NCI-H1105 treated with DMSO at 0.1 percent for 48 hours (cell line): ENCODE measurements at places on chromosomes 12 and 14.

GRCh38 chr12:44357494-44357893, 518.6 kb downstream of the NELL2 start:
- DNase-seq: no peak

DNA sequence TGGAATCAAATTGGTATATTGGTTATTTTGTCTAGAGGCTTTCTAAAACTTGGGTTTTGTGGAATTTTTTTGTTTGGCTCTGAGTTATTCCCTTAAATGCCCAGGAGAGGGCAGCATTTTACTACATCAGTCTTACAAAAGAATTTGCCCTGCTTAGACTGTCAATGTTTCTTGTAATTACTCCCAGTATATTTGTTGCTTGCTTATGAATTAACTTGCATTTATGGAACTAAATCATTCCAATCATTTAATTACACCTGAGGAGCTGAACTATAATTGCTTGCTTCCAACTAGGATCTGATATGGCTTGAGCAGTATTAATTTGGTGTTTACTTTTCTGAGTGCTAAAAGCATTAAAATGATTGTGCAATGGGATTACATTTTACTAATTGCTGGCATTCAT, 48.7 kb downstream of the MIPOL1 start:
- peak; percentile 99 for DNase-seq

DNA sequence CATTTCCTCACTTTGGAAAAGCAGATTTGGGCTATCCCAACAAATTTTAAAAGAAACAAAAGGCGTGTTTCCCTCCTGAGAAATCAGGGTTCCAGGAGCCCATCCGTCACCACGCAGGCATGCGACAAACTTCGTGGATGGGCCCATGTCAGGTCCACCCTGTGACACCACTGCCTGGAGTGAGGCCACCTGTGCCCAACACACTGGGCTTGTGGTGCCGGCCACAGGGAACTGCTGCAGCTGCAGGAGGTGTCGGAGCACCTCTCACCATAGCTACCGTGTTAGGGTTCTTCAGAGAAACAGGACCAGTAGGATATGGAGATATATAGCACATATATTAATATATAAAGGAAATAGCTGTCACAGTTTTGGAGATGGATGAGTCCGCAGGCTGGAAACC, 53.0 kb upstream of the BCL11B start:
- DNase-seq: no peak

GRCh38 chr12:124640056-124640455, 72.6 kb upstream of the NCOR2 start:
- no peak for DNase-seq

DNA sequence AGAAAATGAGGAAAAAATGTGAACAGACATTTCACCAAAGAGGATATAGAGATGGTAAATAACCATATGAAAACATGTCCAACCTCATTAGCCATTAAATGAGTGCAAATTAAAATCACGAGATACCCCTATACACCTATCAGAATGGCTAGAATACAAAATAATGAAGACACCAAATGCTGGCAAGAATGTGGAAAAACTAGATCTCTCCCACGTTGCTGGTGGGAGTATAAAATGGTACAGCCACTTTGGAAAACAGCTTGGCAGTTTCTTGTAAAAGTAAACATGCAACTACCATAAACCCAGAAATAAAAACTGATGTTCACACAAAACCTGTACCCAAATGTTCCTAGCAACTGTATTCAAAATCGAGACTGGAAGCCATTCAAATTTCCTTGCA, 38.3 kb upstream of the TCL1B start:
- DNase-seq: no peak

DNA sequence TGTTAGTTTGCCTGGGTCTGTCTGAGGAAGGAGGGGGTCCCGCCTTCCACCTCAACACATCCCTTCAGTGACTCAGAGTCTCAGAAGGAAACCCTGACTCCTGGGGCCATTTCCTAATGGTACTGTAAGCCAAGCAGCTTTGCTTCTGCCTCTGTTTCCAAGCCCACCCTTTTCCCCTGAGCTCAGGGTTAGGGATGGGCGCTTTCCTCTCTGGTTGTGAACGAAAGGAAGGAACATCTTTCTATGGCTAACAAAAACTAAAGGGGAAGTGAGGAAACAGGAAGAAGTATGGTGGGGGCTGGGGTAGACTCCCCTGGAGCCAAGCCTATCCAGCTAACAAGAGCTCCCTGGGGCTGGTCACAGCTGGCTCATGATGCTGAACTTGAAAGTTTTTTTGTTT, 11.6 kb upstream of the UNC119B start:
- no peak for DNase-seq

DNA sequence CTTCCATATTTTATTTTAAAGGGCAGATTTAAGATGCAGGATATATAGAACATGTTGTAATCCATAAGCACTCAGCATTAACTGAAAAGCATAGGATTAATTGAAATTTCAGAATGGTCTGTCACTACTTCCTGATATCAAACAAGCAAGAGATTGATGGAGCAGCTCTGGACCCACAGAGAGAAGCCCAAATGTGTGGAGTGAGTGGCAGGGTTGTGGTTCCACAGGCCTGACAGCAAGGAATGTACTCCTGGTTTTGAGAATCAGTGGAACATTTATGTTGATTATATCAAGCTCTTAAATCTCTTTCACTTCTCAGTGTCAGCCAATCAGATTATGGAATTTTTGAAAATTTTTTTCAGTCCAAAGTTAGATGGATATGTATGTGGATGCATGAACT, 267.6 kb upstream of the PRICKLE1 start:
- no peak for DNase-seq

GRCh38 chr12:111570084-111570961, 28.8 kb downstream of the ATXN2 start:
- no peak for DNase-seq

- DNase-seq: no peak
Observed at GRCh38 chr14:76968621-76969063, 59.9 kb downstream of the IRF2BPL start.
